ENCODE measurements at places on chromosomes 5 and 9. TPM values are rescaled to one million over a fixed set of nuclear protein-coding genes. Genes with fewer than 3 reads are reported as not detected.

DNA sequence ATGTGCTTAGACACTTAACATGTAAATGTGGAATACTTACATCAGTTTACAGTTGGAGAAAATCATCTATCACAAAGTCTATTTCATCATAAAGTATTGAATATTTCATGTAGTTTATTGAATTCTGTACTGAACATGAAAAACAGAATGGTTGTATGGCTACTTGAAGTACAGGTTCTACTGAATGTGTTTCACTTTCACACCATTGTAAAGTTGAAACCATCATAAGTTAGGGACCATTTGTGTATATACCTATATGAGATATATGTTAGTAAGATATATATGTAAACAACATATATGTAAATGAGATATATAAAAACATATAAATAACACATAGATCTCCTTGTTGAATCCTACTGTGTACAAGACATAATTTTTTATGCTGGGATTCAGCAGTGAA lies 63.0 kb upstream of the TAF11L2 start:
- no peak for DNase-seq

DNA sequence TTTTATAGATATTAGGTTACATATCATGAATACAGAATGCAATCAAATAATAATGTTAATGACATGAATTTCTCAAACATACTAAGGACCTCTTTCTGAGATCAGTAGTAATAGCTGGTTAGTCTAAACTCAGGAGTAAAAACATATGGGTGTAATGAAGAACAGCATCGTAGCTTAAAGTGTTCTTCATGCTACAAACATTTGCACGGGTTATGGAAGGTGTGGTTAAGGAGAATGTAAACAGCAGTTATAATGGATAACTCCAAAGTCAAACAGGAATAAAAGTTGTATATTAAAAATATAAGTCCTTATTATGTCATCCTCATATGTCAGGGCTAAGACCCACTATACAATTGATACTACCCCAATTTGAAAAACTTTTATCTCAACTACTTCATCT lies 112.5 kb downstream of the RICTOR start:
- DNase-seq, result no peak

DNA sequence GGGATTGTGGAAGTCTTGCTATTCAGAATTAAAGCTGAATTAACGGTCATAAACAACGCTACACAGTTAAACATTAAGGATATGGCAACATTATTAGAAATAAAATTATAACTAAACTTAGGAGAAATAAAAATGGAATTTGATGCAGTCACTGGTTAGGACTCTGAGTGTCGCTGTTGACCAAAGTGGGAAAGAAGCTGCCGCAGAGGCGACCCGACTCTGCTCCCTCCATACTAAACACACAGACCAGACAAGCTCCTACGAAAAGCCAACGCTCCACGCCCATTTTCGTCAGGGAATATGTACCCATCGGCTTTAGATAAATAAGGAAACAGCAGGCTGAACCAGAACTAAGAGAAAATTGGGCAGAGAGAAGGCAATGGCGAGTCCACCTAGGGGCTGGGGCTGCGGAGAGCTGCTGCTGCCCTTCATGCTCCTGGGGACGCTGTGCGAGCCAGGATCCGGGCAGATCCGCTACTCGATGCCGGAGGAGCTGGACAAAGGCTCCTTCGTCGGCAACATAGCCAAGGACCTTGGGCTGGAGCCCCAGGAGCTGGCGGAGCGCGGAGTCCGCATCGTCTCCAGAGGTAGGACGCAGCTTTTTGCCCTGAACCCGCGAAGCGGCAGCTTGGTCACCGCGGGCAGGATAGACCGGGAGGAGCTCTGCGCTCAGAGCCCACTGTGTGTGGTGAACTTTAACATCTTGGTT lies at the start of gene PCDHGA5:
TSS of gene PCDHGA5 (plus strand) at position 211 of the 709 bp plus-strand sequence. CDS start at position 380, 169 bp downstream.
- no peak for DNase-seq

DNA sequence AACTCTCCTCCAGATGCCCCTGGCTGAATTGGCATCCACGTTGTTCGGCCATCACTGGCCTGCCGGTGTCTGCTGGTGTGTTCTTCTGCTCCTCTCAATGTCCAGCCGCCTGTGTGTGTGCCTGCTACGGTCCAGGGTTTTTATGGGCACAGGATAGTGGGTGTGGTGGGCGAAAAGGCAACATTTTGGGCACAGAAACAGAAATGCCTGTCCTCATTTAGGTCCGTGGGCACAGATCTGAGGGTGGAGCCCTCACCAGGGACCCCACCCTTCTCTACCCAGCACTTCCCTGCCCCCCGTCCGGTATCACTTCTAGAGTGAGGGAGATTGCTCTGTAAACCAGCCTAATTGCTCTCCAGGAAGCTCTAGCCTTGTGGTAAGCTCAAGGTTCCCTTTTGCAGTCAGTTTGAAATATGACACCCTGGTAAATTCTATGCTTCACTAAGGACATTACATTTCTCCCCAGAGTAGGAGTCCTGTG lies 410.1 kb downstream of the MAT2B start:
- no peak for DNase-seq

DNA sequence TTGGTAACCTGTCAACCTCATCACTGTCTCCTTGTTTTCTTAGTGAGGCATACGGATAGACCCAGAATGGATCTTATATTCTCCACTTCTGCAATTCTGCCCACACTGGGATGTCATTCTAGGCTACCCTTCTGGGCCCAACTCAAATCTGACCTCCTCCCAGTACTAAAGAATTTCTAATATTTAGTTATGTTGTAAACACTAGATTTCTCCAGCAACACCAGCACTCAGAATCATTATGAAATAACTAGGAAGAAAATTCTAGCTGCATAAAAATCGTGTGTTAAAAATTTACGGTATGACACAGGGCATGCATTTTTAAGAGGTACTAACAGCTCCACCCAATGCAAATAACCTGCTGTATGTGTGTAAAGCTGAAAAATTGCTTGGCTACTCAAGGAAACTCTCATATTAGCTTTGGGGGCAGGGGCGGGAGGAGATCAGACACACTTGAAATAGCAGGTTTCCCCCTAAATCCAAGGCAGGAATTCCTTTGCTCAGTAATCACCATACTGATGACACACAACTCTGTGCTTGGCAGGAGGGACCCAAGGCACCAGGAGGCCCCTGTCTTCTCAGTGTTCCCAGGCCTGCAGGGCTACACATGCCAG lies 27.3 kb downstream of the MACROH2A1 start:
- DNase-seq, result no peak

DNA sequence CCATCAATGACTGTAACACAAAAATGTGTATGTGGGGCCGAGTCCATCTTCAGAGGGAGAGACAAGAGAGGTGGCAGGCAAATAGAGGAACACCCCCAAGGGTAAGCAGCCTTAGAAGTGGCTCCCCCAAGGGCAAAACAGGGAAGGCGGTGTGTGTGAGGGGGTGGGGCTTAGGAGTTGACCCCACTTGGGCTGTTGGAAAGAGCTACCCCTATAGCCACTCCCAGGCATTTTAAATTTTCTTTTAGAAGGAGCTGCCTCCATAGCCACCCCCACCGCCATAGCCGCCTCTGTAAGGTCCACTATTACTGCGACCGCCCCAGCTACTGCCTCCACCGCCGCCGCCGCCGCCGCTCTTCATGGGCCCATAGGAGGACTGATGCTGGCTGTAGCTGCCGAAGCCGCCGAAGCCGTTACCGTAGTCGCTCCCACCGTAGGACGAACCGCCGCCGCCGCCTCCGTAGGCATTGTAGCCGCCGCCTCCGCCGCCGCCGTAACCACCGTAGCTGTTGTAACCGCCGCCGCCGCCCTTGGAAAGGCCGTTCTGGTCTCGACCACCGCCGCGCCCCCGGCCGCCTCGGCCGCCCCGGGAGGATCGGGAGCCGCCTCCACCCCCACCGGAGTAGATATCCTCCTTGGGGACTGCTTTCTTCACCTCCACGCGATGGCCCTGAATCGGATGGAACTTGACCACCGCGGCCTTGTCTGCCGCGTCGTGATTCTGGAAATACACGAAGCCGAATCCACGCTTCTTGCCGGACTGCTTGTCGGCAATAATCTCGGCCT lies 1.1 kb downstream of the HNRNPA0 start:
- DNase-seq, result no peak

DNA sequence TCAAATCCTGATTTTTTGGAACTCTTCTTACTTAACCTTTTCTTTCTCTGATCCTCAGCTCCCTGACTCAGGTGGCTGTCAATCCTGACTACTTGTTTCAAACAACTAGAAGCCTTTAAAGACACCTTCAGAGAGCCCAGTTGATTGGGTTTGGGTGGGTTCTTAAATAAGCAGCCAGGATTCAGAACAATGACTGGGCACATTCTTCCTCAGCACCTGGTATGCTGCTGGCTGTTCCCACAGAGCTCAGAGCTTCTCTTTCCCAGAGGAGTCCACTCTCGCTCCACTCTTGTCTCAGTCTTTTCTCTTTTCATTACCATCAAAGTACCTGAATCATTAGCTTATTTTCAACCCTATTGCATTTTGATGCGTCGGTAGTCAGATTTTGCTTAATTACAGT lies 22.5 kb downstream of the PCSK5 start:
- DNase-seq, result no peak

DNA sequence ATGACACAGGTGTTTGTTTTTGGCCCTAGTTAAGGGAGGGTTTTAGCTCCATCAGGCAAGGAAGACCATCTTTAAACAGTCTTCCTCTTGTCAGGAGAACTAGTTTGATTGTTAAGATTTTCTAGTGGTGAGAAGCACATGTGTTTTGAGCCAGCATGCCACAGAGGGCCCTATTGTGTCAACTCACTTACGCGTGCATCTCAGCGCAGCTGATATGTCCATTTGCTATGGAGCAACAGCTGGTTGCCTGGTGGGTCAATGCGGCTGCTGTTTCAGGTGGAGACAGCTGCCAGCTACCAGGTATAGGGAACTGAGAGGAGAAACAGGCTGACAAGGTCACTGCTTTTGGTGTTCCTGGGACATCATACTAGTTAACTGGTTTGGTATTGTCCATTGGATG lies 100.5 kb upstream of the PRRC1 start:
- DNase-seq, result no peak

GRCh38 chr9:133874060-133874657 lies 118.0 kb downstream of the VAV2 start:
- DNase-seq, result no peak

GRCh38 chr9:114271556-114272510 lies 51.1 kb upstream of the ORM1 start:
- no peak for DNase-seq

DNA sequence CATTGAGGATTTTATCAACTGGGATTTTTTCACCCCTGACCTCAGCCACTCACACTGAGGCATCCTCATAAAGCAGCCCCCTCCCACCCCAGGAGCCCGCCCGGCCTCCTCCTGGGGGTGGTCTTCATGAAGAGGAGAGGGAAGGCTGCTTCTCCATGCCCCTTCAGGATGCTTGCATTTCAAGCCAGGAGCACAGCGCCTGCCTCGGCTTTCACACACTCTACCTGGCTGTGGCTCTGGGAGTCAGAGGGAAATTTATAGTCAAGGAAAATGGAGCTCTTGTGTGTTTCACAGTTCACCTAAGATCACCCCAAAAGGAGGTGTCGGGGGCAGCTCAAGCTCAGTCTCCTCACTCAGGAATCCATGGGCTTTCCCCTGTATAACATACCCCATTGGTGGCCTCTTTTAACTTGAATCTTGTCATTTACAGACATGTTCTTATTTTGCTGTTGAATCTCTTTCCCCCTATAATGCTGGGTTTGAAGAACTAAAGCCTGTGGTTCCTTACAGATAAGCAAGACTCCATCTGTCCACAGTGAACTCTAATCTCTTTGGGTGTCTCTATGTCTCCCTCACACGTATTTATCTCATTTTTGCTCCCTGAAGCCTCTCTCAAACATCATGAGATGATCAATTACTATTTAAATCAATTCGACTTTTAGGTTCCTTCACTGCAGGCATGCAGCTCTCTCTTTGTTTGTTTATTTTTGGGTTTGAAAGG lies 22.6 kb upstream of the IQGAP2 start:
- DNase-seq, result no peak

- DNase-seq, result no peak
Observed at GRCh38 chr9:123637606-123637944, 281.6 kb downstream of the CRB2 start.

DNA sequence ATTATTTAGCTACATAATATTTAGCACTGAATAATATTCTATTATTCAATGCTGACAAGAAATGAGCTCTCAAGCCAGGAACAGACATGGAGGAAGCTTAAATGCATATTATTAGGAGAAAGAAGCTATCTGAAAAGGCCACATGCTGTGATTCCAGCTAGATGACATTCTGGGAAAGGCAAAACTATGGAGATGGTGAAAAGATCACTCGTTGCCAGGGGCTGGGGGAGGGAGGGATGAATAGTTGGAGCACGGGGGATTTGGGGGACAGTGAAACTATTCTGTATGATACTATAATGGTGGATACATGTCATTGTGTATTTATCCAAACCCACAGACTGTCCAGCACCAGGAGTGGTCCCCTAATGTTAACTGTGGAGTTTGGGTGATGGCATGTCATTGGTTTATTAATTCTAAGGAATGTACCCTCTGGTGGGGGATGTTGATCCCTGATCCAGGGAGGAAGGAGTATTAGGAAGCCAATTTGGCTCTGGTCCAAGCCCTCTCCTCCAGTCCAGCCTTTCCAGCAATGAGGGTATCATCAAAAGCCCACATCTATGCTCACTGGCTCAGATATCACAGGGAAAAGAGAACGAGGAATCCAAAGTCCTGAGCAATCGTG lies 162.5 kb downstream of the COL23A1 start:
- DNase-seq, result no peak

DNA sequence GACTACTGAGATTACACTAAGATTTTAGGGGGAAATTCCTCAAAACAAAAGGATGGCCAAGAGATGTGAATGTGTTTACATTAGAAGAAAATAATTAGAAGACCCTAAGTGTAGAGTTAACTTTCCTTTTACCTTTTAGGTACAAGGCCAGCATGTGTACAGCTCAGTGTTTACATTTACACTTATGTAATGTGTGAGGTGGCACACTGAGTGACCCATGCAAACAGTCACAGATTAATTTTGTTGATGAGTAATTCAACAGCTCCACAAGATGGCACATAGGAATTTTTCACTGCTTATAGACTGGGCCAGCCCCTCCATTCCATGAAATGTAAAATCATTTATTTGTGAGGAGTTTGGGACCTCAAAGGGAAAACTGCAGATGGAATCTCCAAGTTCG lies 90.1 kb upstream of the SLC12A2 start:
- no peak for DNase-seq

GRCh38 chr9:135909371-135909770 lies 2.0 kb upstream of the CAMSAP1 start:
- DNase-seq, result no peak

Gene SERF1A
- 3.1 TPM for polyA plus RNA-seq

Gene FOXD4L4
- polyA plus RNA-seq, result not detected

Gene IL13
- not detected for polyA plus RNA-seq

Gene FGD3
- polyA plus RNA-seq, result 5.8 TPM

Gene PPP3R2
- not detected for polyA plus RNA-seq

Gene RMRP
- polyA plus RNA-seq, result not detected

Gene PCDHA5
- 0.05 TPM for polyA plus RNA-seq

Gene CDX1
- not detected for polyA plus RNA-seq

Gene OR1Q1
- polyA plus RNA-seq, result not detected

Gene DOCK8
- polyA plus RNA-seq, result 5.2 TPM

All from urinary bladder (tissue), 4 donors.